Left kidney (tissue), 8 donors: ENCODE measurements at places on chromosomes 2 and 18.

- DNase-seq = no peak
Measured at GRCh38 chr18:24919181-24919797, 432.7 kb downstream of the ZNF521 start.

GRCh38 chr2:218960309-218961165, 1.1 kb downstream of the CDK5R2 start:
- DNase-seq = no peak

- no peak for DNase-seq
Measured at GRCh38 chr18:65073060-65073550, 677.7 kb upstream of the CDH7 start.

DNA sequence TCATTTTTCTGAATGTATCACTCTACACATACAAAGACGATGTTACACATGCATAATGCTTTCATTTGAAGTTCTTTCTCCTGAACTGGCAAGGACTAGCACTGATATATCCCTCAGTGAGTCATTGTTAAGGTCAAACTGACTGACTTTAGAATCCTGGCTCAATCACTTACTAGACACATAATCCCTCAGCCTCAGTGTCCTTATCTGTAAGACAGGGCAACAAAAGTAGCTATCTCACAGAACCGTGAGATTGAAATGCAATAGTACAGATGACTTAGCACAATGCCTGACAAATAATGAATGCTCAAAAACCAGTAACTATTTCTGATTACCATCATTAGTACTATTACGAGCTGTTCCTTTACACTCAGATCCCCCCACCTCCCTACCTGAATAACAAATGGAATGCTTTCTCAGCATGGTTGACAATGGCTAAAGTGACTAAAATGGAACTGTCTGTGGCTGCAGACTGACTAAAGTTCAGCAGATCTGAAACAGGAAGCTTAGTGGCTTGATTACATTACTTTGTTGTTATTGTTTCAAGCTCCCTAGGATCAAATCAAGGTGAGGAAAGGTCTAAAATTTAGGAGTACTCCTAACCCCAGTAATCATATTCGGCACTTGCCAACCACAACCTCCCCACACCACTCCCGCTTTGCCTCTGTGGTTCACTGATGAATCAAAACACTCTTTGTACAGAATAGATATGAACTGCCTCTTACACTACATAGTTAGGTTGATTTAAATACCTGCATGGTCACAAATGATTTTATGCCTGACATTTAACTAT, 35.8 kb upstream of the CACNB4 start:
- no peak for DNase-seq

- DNase-seq = no peak
Measured at GRCh38 chr2:189830510-189830909, 46.3 kb downstream of the PMS1 start.

GRCh38 chr2:120294008-120294340, 41.3 kb downstream of the RALB start:
- DNase-seq = no peak

GRCh38 chr2:88188748-88189147, 18.6 kb downstream of the THNSL2 start:
- DNase-seq = no peak
